ENCODE measurements at places on chromosomes 1 and 21. TPM values are rescaled to one million over a fixed set of nuclear protein-coding genes. Genes with fewer than 3 reads are reported as not detected.

ARTN gene
- total RNA-seq, result 0.10 TPM

STYXL2 gene
- not detected for total RNA-seq

LRRC3 gene
- 2.4 TPM for total RNA-seq

NR0B2 gene
- total RNA-seq, result 0.10 TPM

VWA1 gene
- total RNA-seq, result 12.5 TPM

Measured in A549 treated with dexamethasone at 1 μM for 4 hours (cell line).